Pulmonary artery endothelial cell (primary cell): ENCODE measurements at places on chromosomes 13 and 19.
A peak's percentile ranks its signal among the peaks of the same experiment; 100 is the strongest.

DNA sequence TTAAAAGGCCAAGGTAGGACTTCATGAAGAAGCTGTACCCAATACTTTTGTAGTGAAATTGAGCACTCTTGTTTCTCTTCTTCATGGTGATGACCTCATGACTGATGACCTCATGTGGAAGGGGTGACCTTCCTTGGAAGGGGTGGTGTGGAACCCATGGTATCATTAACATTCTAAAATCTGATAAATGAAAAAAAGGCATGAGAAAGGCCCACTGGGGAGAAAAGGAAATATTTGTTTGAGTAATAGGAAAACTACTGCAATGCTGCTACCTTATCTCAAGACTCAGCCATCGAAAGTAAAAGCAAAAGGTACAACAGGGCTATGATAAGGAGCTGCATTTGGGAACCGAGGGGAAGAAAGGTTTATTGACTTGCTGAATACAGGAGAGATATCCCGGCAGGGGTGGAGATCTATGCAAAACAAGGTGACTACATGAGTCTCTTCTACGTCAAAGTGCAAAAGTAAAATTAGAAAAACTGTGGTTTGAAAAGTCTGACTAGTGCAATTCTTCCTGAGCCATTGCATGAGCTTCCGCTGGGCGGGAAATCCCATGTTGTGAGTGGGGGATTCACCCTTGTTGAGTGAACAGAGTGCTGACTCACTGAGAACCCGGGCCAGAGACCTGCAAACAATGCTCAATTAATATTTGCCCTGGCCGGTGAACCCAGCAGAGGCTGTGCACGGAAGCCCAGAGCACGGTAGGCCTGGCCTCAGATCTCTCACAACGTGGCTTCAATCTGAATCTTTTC is 138.9 kb upstream of the RFC3 start:
- peak; percentile 78 for DNase-seq

DNA sequence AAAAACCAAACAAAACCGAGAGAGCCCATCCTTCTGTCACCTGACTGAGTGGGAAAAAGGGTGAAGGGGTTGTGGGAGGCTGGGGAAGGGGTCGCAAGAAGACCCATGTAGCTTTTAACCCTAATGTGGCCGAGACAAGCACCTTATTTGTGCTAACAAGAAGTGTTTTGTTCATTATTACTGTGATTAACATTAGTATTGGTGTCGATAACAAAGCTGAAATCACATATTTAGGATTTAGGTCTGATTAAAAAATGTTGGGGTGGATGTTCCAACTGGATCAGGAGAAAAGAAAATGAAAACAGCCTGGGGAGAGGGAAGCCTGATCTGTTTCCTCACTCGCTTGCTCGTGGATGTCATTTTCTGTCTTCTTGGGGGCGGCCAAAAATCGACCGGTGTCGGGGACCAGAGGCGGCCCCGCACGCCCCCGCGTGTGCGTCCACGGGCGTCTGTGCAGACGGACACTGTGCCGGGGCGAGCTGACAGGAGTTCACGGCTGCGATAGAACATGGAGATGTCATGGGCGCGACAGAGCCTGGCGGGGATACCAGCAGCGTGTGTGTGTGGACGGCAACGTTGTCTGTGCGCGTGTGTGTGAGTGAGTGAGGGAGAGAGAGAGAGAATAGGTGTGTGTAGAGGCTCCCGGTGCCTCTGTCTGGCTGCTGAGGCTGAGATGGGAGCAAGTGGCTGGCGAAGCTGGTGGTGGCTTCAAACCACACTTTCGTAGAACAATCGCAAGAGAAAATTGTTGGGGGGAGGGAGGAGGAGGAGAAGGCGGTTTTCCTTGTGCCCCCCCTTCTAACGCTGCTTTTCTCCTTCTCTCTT is 29.1 kb downstream of the NFIX start:
- DNase-seq: no peak

- DNase-seq: peak; percentile 41
These were observed 49.3 kb upstream of the IL17D start for GRCh38 chr13:20654156-20654555.

GRCh38 chr13:86581706-86582105 is 782.5 kb upstream of the SLITRK6 start:
- DNase-seq: no peak

- no peak for DNase-seq
These were observed 24.4 kb upstream of the C1QTNF9 start for GRCh38 chr13:24284889-24285565.

- no peak for DNase-seq
These were observed 342.7 kb downstream of the TBC1D4 start for GRCh38 chr13:75139291-75139690.

DNA sequence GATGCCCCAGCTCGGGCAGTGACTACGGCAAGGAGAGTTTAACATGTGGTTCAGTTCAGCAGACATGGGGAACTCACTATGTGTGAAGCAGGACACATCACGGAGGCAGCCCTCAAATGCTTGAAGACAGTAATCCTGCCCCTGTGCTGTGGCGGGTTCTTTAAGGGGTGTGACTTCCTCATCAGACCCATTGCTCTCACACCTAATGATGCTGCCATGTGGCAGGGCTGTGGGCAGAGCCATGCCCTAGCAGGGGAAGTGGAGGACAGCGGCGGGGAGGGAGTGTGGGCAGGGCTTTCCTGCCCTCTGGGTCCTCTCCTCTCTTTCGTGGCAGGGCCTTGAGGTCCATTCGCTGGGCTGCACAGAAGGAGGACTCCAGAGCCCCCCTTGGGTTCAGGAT is 131.1 kb upstream of the GJB6 start:
- no peak for DNase-seq

DNA sequence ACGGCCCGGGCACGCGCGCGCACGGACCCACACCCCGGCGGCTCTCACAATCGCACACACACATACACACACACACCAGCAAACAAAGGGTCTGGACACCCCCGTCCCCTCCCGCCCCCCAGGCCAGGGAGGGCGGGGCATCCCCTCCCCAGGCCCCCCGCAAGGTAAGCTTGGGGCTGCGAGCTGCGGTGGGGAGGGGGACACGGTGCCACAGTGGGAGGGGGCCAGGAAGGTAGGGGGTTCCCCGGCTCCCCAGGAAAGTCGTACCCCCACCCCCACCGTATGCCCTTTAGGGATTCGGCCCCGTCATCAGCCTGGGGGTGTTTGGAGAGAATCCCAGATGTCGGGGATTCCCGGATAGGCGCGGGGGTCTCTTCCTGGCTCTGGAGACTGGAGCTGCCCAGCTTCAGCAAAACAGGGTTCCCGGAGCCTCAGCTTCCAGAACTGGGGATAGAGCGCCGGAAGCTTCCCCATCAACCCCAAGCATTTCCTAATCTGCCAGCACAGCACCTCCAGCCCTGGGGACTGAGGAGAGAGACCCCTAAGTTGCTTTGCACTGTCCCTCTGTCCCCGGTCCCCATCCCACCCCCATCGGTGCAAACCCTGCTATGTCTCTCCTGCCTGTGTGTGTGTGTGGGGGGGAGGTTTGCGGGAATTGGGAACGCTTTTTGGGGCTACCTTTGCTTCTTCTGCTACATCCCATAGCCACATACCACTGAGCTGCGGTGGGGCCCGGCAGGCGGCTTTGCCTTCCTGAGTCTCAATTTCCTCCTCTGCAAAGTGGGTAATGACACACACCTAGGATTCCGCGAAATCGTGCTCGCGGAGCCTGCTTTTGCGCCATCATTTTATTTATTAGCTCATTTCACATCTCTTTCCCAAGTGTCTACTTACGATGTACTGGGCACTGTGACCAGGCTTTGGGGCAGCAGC is 1.8 kb upstream of the CDC37 start:
- no peak for DNase-seq

GRCh38 chr19:12912571-12912970 is 6.5 kb downstream of the SYCE2 start:
- no peak for DNase-seq

DNA sequence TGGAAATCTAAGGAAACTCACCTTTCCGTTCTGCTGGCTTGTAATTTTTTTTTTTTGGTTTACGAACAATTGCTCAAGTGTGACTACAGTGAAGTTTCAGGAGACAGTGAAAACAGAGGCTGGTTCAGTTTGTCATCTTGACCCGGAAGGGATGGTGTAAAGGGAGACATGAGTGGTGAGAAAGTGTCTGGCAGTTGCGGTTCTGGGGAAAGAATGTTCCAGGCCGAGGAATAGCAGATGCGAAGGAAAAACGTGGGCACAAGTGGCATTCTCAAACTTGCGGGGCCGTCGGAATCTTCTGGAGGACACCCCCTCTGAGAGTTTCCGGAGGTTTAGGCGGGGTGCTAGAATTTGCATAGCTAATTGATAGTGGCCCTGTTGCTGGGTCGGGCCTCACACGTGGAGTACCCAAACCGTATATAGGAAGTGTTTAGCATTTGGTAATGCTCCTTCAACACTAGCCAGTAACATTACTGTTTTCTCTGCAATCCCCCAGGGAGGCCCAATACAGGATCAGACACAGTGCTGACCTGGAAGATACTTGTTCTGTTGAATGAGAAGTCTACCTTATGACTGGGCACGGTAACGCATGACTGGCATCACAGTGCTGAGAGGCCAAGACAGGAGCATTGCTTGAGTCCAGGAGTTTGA is 2.8 kb upstream of the TNFSF9 start:
- DNase-seq: no peak

DNA sequence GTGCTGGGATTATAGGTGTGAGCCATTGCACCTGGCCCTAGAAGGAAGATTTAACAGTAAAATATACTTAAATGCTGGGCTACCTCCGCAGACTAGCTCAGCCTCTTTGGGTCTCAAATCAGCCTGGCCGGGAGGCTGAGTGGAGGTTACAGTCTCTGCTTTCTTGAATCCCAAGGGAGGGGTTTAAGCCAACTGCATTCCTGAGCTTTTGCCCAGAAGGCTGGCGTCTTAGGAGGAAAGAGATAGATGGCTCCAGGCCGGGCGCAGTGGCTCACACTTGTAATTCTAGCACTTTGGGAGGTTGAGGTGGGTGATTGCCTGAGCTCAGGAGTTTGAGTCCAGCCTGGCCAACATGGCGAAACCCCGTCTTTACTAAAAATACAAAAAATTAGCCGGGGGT is 623 bp upstream of the C5AR1 start:
- no peak for DNase-seq

- DNase-seq: no peak
These were observed at the start of gene ZNF878 for GRCh38 chr19:12052497-12053169. Gene ZNF878 (minus strand): TSS chr19:12052961. CDS start chr19:12052801, 160 bp downstream.

DNA sequence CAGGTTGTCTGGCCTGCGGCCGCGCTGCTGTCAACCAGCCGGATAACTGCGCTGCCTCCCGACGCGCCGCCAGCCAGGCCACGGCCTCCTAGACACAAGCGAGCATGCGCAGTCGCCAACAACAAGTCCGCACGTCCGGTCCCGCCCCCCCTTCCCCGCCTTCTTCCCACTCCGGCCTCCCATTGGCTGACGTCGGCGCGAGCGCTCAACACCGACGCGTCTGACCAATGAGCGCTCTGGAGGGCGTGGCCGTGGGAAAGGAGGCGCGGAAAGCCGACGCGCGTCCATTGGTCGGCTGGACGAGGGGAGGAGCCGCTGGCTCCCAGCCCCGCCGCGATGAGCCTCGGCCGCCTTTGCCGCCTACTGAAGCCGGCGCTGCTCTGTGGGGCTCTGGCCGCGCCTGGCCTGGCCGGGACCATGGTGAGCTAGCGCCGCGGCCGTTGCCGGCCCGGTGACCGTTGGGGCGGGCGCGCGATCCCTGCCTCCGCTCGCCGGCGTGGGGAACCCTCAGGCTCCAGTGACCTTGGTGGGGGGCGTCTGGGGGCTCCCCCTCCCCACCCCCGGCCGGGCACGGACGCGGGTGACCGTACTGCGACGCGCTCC is at the start of gene GPX4:
GPX4 (plus strand) TSS at position 287 of the 603 bp plus-strand sequence; CDS start at position 337, 50 bp downstream.
- peak; percentile 97 for DNase-seq
